NCI-H2081 (cell line): ENCODE measurements at places on chromosomes 3 and 15.

DNA sequence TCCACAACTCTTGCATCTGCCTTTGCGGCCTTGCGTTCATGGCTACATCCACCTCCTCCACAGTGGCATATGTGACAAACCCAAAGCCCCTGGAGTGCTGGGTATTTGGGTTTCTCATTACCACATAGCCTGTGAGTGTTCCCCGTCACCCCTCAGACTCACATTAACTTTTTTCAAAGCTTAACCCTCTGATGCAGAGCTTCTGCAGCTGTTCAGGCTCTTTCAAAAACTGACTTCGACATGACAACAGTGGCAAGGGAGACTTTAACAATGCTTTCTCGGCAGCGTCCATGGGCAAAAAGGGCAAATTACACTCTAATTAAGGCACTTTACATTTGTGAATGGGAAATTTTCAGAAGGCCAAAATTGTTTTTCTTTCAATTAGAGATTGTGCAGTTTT is 343.2 kb downstream of the UNC13C start:
- no peak for DNase-seq

DNA sequence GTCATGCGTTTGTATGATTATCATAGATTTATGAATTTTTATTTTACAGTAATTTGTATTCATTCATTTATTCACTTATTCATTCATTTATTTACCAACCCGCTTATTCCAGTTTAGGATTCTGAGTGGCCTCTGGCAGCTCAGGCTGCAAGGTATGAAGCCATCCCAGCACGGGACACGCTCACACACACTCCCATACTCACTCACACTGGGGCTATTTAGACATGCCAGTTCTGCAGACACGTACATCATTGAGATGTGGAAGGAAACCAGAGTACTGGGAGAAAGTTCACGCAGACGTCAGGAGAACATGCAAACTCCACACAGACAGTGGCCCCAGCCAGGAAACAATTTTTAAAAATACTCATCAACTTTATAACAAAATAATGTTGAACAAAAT is 5.1 kb downstream of the CDIN1 start:
- no peak for DNase-seq

DNA sequence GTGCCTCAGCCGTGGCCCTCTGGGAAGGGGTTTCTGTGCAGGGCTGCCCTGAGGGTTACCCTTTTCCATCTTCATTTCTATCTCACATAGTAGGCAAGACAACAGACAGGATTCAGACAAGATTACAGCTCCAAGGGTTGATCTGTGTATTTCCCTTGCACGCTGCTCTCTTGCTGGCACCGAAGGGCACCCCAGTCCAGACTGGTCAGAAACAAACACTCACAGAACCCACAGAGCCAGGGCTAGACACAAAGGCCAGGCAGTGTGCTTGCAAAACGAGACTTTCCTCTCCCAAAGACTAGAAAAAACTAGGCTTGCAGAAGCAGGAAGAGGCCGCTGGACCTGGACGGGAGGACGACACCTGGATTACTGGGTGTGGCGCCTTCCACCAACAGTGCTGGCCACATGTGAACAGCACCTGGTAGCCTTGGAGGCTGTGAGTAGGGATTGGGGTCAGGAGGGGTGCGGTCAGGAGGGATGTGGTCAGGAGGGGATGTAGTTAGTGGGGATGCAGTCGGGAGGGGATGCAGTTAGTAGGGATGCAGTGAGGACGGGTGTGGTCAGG is 96.8 kb downstream of the BDH1 start:
- no peak for DNase-seq

GRCh38 chr15:75229191-75230015 is 27.7 kb downstream of the C15orf39 start:
- no peak for DNase-seq

DNA sequence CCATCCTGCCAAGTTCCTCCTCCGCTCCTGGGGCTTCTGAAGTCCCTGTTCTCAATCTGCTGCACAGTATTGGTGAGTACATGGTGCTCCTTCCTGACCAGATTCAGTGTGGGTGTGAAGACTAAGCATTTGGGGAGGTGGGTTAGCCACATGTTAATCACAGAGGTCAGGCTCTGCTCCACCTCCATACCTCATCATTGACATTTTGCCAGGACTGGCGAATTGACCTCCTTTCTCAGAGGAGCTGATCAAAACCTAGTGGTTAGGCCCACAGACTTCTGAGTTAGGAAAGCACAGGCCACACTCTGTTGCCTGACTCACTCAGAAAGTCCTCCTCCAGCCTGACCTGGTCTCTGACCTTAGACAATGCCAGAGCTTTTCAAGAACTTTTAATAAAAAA is 8.4 kb upstream of the RPS17 start:
- no peak for DNase-seq

- DNase-seq: peak; percentile 21
Observed at GRCh38 chr3:149019580-149019979, 28.2 kb downstream of the GYG1 start.

- no peak for DNase-seq
Observed at GRCh38 chr3:156654834-156655233, 19.6 kb upstream of the TIPARP start.

- DNase-seq: no peak
Observed at GRCh38 chr15:42749266-42749665, 12.3 kb upstream of the CDAN1 start.

- no peak for DNase-seq
Observed at GRCh38 chr15:85598219-85598618, 196.5 kb downstream of the KLHL25 start.

DNA sequence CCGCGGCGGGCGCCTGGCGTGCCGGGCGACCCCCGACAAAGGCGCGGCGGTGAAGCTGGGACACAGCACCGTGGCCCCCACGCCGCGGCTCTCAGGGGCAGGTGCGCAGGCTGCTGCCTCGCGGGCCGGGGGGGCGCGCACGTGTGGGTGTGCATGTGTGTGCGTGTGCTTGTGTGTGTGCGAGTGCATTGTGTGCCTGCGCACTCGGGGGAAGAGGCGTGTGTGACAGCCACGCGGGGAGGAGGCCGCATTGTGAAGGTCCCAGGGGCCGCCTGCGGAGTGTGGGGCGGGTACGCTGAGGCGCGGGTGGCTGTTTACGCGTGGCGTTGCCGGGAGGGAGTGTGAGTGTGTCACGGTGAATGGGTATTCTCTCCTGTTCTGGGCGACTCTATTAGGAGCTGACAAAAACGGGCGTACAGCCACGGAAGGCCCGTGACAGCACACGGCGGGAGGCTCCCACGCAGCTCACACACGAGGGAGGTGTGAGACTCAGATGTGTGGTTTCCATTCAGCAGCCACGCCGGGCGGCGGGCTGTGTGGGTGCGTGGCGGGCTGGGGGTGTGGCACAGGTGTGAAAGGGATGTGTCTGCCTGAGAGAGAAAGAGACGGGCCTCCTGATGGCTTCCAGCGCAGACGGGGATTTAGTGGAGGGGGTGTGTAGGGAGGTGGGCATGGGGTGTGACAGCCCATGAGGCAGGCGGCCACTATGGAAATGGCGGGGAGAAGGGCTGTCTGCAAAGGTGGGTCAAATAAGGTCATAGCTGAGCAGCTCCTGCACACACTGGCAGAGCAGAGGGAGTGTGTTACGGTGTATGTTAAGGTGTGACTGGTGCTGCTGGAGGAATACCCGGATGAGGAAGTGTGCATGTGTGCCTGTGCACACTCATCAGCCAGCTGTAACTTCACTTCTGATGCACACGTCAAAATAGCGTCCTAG is 750 bp downstream of the PODXL2 start:
- DNase-seq: peak; percentile 54

DNA sequence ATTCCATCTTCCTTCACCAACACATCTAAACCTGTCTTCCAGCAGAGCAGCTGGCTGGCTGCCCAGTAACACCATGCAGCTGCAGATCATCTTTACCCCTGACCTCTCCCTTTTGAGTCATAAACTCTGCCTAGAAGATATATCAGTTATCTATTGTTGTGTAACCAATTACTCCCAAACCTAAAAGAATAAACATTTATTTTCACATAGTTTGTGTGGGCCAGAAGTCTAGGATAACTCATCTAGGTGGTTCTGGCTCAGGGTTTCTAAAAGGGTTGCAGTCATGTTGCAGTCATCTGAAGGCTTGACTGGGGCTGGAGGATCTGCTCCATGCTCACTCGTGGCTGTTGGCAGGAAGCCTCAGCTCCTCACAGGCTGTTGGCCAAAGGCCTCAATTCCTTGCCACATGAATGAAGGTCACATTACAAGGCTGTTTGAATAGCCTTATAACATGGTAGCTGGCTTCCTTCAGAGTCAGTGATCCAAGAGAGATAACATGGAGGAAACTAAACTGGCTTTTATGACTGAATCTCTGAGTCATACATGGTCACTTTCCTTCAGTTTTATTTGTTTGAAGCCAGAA is 92.8 kb downstream of the GOLIM4 start:
- no peak for DNase-seq

DNA sequence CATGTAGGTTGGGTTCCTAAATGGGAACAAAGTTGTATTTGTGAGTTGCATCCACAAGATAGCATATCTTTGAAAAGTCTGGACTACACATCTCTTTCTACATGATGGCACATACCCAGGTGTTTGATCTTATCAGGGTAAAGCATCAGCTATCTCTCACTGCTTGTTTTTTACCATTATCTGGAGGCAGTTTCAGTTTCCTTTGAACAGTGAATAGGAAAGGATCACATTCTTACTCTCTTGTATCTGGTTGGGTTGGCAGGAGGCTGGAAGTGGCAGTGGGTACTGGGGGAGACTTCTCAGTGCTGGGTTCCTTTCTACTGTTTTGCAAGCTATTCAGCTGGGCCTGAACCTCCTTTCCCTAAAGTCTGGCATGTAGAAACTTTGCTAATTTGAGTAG is 4.1 kb downstream of the CEMIP start:
- DNase-seq: no peak

DNA sequence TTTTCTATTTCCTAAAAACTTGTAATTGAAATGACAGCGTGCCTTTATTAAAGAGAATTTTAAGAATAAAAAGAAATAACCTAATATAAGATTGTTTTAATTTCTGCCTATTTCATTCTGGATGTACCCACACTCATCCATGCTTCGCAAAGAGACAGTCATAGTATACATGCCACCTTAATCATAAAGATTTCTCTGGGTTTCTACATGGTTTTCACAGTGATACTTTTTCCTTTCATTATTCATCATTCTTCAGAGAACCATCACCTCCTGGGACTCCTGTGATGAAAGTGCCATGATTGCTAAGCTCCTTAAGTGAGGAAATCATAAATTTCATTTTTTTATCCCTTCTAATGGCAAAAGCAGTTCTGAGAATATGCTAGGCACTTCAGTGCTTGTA is 4.3 kb upstream of the CCR8 start:
- no peak for DNase-seq

DNA sequence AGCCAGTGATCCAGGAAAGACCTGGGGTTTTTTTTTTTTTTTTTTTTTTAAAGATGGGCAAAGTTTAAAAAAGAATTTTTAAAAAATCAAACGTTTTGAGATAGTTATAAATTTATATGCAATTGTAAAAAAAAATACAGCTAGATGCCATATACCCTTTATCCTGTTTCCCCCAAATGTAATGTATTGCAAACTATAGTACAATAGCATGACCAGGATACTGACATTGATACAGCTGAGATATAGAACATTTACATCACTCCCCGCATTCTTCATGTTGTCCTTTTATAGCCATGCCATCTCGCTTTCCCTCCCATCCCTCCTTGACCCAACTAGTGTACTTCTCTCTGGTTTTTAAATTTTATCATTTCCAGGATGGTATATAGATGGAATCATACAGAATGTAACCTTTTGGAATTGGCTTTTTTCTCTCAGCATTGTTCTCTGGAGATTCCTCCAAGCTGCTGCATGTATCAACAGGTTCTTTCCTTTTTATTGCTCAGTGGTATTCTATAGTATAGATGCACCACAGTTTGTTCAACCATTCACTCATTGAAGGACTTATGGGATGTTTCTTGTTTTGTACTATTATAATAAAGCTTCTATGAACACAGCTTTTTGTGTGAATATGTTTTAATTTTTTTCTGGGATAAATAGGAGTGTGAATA is 104.9 kb downstream of the CGNL1 start:
- DNase-seq: no peak

GRCh38 chr3:173770011-173770410 is 372.5 kb downstream of the NLGN1 start:
- no peak for DNase-seq

DNA sequence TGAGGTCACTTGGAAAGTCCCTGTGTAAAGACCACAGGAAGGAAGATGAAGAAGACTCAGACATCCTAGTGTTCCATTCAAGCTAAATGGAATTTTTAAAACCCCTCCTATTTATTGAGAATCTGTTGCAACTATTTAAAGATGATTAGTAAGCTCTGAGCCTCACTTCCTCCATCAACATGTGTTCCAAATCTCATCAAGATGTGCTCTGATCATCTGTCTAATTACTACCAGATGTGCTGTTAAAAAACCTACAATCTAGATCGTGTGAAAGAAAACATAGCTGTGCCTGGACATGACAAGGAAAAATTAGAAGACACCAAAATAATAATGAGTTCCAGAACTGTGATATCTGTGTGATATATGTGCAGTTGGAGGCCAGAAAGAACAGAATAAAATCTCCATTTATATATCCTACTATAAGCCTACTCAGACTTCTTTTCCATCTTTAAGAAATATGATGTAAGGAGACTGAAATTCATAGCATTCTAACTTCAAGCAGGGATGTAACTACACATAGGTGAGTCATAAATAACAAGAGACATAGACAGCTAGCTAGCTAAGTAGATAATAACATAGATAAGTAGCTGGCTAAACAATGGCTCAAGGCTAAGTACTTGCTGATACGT is 7.8 kb downstream of the XPC start:
- no peak for DNase-seq

GRCh38 chr3:49718858-49719213 is 648 bp downstream of the AMIGO3 start:
- DNase-seq: no peak

DNA sequence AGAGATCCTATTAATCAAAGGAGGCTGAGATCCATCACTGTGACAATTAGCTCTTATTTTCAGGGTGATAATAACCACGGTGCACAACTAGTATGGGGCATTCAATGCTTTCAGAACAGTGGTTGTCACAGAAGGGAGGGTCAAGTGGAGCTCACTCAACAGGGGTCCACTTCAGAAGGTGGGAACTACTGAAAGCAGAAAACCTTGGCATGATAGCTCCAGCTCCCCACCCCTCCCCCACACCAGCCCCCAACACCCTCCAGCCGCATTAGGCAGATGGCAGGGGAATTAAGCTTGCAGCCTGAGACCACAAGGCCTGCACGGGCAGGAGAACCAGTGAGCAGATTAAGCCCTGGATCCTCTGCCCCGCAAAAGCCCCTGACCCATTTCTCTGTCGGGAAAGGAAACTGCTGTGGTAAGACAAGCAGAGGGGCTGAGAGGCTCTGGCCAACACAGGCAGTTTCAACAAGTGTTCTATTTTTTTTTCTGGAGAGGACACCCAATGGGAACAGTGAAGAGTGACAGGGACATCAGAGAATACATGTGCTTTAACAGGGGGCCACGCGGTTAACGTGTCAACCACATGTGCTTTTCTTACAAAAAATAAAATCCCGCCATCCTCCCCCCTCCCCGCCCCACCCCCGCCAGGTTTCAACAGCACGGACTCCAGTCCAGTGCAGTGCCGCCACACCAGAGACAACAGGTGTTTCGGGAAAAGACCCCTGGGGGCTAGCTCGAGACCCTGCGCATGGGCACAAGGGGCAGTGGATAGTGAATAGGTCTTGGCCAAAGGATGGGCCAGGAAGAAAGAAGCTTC is 997 bp downstream of the FYCO1 start:
- no peak for DNase-seq
